ENCODE measurements at places on chromosomes 11 and 22. TPM values are rescaled to one million over a fixed set of nuclear protein-coding genes. Genes with fewer than 3 reads are reported as not detected.
A peak's percentile ranks its signal among the peaks of the same experiment; 100 is the strongest.

DNA sequence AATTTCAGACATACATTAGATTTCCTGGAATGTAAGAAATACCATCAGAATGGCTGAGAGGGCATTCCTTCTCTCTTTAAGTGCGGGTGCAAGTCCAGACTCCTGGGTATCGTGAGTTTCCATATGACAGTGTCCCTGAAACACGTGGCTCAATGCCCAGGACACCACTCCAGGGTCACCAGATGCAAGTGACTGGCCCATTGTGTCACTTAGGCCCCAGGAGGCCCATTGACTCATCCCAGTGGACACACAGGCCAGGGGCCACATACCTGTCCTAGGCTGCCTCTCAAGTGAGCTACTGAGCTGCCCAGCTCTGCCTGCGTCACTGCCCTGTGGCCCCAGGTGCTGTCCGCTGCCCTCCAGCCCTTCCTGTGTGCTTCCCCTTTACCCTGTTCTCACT lies 18.5 kb downstream of the FBLN1 start:
- no peak overlapping the region for H3K27ac ChIP-seq
- H3K27me3 ChIP-seq, result peaks cover 2% of the 10 kb centered on the region
- no peak overlapping the region for H3K4me3 ChIP-seq
- no peak for DNase-seq
- H3K4me1 ChIP-seq, result no peaks in the 10 kb centered on the region

The KBTBD3 gene
- 2.5 TPM for total RNA-seq

- H3K27ac ChIP-seq, result no peak overlapping the region
- H3K4me3 ChIP-seq, result no peak overlapping the region
- no peak for DNase-seq
- H3K4me1 ChIP-seq, result peaks cover 18% of the 10 kb centered on the region
Observed at GRCh38 chr11:19632499-19632834, 80.2 kb upstream of the NAV2 start.

DNA sequence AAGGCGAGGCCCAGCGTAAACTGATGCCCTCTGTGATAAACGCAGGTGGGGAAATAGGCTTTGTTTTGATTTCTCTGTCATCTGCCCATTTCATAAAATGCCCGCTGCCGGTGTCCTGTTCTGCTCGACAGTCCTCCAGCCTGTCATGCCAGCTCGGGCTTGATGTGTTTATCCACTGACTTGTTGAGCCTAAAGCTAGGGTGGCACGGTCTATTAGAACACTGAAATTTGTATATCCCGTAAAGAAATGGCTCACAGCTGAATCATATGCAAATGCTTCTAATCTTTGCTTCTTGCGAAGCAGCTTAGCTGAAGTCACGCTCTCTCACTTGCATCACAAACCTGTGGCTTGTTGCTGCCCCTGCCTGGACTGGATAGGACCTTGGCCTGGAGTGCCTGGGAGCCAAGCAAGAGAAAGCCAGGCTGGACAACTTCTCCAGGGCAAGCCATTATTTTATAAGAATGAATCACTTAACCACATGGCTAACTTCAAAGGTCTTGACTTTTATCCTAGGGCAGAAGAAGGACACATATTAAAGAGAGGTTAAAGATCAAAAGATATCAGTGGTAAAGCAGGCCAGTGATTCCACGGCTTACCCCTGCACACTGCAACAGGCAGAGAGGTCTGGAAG lies 33.1 kb downstream of the EHF start:
- no peak for DNase-seq
- H3K4me1 ChIP-seq, result peaks cover 57% of the 10 kb centered on the region
- H3K27ac ChIP-seq, result no peak overlapping the region
- no peaks in the 10 kb centered on the region for H3K36me3 ChIP-seq
- no peak overlapping the region for H3K4me3 ChIP-seq
- H3K27me3 ChIP-seq, result no peaks in the 10 kb centered on the region

The CHRDL2 gene
- 0.55 TPM for total RNA-seq

DNA sequence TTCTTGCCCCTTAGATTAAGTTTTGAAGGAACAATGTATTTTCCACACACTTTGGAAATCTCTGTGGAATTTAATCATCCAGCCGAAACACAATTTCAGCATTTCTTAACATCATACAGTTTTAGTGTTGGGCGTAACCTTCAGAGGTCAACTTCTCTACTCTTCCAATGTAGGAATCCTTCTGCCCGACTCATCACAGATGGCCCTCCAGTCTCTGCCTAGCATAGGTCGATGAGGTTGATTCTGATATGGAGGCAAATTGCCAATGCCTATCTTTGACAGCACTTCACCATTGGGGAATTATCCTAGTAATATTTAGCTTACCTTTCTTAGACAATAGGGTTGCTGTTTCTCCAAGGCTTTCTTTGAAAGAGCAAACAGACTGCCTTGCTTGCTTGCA lies 175.7 kb upstream of the TTC12 start:
- H3K4me3 ChIP-seq, result no peak overlapping the region
- peaks cover 20% of the 10 kb centered on the region for H3K4me1 ChIP-seq
- H3K27me3 ChIP-seq, result peaks cover 2% of the 10 kb centered on the region
- no peak for DNase-seq

The MRPL49 gene
- total RNA-seq, result 50.3 TPM

DNA sequence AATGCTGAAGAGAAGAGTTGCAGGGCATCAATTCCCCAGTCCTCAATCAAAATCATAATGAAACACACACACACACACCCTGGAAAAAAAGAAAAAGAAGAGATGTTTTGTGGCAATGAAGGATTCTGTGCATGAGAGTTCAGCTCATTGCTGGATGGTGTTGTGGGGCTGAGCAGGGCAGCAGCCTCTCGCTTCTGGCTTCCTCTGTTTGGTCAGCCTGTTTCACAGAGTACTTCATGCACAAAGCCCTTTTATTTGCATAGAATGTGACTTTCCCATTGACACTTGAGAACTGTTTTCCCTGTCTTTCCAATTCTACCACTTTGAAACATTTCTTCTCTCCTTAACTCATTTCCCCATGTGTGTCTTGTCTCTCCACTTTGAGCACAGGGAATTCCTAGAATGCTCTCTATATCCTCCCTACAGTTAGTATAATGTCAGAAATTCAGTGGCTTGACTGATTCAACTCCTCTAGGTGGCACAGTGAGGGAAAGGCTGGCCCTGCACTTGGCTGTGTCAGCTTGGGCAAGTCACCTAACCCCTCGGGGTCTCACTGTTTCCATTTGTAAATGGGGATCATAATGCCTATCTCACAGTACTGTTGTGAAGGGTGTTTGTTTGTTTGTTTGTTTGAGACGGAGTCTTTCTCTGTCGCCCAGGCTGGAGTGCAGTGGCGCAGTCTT lies 25.4 kb upstream of the BSX start:
- peaks cover 4% of the 10 kb centered on the region for H3K27me3 ChIP-seq
- no peak overlapping the region for H3K4me3 ChIP-seq
- no peak overlapping the region for H3K27ac ChIP-seq

DNA sequence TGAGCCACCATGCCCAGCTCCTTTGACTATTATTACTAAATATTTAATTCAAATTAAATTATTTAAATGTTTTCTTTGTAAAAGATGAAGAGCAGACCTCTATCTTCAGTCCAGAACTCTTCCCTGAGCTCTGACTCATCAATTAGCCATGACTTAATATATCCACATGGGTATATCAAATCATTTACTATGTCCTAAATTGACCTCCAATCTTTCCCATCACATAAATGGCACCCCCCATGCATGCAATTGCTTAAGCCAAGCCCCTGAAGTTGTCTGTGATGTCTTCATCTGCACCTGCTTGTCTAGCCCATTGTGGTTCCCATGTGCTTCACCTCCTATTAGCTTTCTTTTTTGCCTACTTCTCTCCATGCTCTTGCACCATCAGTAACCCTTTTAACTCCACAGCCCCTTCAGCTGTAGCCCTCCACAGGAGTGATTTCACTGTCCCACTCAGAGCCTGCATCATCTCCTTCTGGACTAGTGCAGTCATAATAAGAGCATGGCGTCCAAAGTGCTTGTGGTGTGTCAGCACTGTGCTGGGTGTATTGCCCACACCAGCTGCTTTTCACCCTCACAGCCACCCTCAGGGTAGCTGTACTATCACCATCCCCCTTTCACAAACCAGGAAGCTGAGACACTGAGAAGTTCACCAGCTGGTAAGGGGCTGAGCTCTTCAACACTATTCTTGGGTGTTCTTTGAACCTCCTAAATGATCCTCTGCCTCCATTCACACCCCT lies 11.8 kb upstream of the THY1 start:
- no peak overlapping the region for H3K4me3 ChIP-seq
- peaks cover 38% of the 10 kb centered on the region for H3K4me1 ChIP-seq
- no peaks in the 10 kb centered on the region for H3K36me3 ChIP-seq
- DNase-seq, result no peak
- peaks cover 42% of the 10 kb centered on the region for H3K27me3 ChIP-seq

GRCh38 chr11:35980686-35981390 lies 37.0 kb downstream of the LDLRAD3 start:
- H3K27me3 ChIP-seq, result no peaks in the 10 kb centered on the region
- H3K36me3 ChIP-seq, result peaks cover 17% of the 10 kb centered on the region
- no peak overlapping the region for H3K4me3 ChIP-seq
- DNase-seq, result no peak

The GSTT2 gene
- total RNA-seq, result not detected

DNA sequence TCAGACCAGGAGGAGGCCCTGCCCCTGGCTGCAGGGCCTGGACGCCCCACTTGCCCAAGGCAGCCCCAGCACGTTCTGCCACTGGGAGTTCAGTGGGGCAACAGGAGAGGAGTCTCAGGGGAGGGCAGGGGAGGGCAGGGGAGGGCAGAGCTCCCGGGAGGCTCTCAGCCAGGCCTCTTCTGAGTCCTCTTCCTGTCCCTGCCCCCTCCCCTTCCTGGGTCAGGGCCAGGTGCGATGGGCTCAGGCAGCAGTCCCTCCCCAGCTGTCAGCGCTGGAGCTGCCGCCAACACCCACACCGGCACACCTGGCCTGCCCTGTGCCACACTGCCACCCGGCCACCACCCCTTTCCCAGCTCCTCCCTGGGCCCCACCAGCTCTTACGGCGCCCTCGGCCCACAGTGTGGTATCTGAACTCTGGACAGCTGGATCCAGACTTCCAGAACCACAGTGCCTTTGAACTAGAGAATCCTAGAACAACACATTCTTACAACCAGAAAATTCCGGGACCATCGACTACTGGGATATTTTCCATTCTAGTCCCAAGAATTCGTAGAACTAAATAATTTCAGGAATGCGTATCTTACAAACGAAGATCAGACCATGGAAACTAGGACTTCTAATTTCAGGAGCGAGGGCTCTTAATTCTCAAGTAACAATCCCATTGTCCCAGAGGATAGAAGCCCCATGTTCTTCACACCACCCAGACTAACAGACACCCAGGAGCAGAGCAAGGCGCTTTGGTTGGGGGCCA lies 21.8 kb downstream of the RPL3 start:
- H3K27me3 ChIP-seq, result peaks cover 7% of the 10 kb centered on the region
- DNase-seq, result no peak
- H3K4me3 ChIP-seq, result no peak overlapping the region
- no peaks in the 10 kb centered on the region for H3K36me3 ChIP-seq
- peaks cover 39% of the 10 kb centered on the region for H3K4me1 ChIP-seq

DNA sequence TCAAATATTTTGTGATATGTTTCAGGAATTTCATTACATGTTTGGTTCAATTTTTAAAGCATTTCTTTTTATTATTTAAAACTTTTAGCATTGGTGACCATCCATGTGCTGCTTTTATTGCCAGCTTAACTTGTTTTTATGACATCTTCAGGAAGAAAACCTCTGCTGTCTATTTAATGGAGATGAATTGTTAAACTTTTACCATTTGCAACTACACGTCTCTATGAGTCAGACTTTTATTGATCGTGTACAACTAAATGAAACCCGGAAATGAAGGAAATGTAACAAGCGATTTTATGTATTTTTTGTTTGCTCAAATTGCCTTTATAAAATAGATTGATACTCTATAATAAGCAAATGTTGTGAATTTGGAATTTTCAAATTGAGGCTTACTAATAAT lies 113.0 kb downstream of the PTPRJ start:
- DNase-seq, result no peak
- no peaks in the 10 kb centered on the region for H3K36me3 ChIP-seq
- H3K27me3 ChIP-seq, result no peaks in the 10 kb centered on the region

DNA sequence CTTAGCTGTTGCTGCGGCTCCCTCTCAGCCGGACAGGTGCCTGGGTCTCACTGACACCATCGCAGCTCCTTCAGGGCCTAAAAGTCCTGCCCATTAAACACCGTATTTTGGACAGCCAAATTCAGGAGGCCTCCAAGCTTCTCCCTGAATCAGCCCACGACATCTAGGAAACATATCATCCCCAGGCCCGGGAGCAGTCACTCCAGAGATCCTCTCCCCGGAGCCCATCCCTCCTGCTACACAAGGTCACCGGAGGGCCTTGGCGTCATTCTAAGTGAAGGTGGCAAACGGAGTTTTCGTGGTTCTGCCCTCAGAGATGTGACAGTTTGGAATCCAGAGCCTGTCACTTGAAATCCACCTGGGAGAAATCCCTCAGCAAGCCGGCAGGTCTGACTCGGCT lies 232.5 kb downstream of the TBC1D22A start:
- H3K27ac ChIP-seq, result no peak overlapping the region
- H3K36me3 ChIP-seq, result peaks cover 3% of the 10 kb centered on the region
- no peak overlapping the region for H3K4me3 ChIP-seq
- H3K4me1 ChIP-seq, result peaks cover 5% of the 10 kb centered on the region

DNA sequence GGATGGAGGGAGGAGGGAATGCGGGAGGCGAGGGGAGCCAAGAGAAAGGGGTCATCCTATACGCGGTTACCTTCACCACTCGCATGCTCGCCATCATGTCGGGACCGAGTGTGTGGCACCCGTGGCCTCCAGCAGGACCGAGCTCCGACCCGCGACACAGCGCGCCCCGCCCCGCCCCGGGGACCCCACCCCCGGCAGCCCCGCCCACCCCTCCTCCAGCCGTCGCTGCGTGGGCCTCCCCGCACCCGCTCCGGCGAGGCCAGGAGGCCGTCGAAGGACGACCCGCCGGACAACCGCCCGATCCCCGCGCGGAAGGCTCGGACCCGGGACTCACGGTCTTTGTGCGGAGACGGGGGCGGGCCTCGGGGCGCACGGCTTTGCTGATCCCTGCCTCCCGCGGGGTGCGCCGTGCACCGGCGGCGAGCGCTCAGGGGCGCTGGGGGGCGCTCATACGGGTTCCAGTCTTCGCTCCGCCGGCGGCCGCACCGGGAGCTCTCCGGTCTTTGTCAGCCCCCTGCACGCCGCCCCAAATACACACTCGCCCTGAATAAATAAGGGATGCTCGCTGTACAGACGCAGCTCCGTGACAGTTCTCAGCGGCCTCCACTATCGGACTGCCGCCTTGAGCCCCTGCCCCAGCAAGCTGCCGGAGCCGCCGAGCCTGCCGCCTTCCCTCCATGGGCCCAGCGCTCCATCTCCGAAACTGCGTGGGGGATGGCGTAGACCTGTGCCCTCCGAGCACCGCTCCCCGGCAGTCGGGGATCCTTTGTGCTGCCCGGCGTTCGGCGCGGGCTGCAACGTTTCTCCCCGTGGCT lies at the start of gene UBE2L6:
TSS of gene UBE2L6 (minus strand) at position 158 of the 815 bp plus-strand sequence. CDS start at position 97, 61 bp downstream.
- H3K27me3 ChIP-seq, result no peaks in the 10 kb centered on the region
- H3K27ac ChIP-seq, result peak within 1 kb of the TSS; percentile 99
- no peaks in the 10 kb centered on the region for H3K36me3 ChIP-seq
- H3K4me1 ChIP-seq, result peaks cover 49% of the 10 kb centered on the region
